ENCODE measurements at places on chromosomes 2 and 18. TPM values are rescaled to one million over a fixed set of nuclear protein-coding genes. Genes with fewer than 3 reads are reported as not detected.

The FBXO36 gene
- polyA plus RNA-seq = 0.63 TPM

The MOCOS gene
- 0.13 TPM for polyA plus RNA-seq

The LAMA1 gene
- polyA plus RNA-seq = not detected

The YPEL5 gene
- polyA plus RNA-seq = 194 TPM

The TWIST2 gene
- polyA plus RNA-seq = not detected

The ZNF532 gene
- polyA plus RNA-seq = 14.8 TPM

The CNPPD1 gene
- 151 TPM for polyA plus RNA-seq

The CCDC138 gene
- 8.6 TPM for polyA plus RNA-seq

The CSRNP3 gene
- not detected for polyA plus RNA-seq

The UGT1A5 gene
- polyA plus RNA-seq = not detected

The SGPP2 gene
- 3.1 TPM for polyA plus RNA-seq

The PID1 gene
- not detected for polyA plus RNA-seq

The GREB1 gene
- polyA plus RNA-seq = not detected

The IL1RL1 gene
- not detected for polyA plus RNA-seq

The L3MBTL4 gene
- 0.61 TPM for polyA plus RNA-seq

The KIAA1328 gene
- polyA plus RNA-seq = 12.6 TPM

The LOXL3 gene
- polyA plus RNA-seq = 0.74 TPM

The LINC00305 gene
- not detected for polyA plus RNA-seq

The GKN1 gene
- polyA plus RNA-seq = not detected

The AMER3 gene
- polyA plus RNA-seq = not detected

The TSHZ1 gene
- 3.5 TPM for polyA plus RNA-seq

The LDLRAD4 gene
- 5.1 TPM for polyA plus RNA-seq

The SOCS6 gene
- polyA plus RNA-seq = 0.25 TPM

The MROH2A gene
- not detected for polyA plus RNA-seq

The CYP27A1 gene
- polyA plus RNA-seq = 0.83 TPM

The PLA2R1 gene
- not detected for polyA plus RNA-seq

The SERPINB10 gene
- not detected for polyA plus RNA-seq

The INPP5D gene
- polyA plus RNA-seq = 220 TPM

The SATB2 gene
- polyA plus RNA-seq = not detected

The INHBB gene
- polyA plus RNA-seq = not detected

The CEP76 gene
- 8.5 TPM for polyA plus RNA-seq

The ATP5F1A gene
- polyA plus RNA-seq = 418 TPM

The LYG2 gene
- not detected for polyA plus RNA-seq

The TCF7L1 gene
- 1.0 TPM for polyA plus RNA-seq

The LCT gene
- polyA plus RNA-seq = not detected

The SLC30A3 gene
- polyA plus RNA-seq = not detected

The SP110 gene
- polyA plus RNA-seq = 273 TPM

The CCL20 gene
- not detected for polyA plus RNA-seq

The TMEM37 gene
- polyA plus RNA-seq = not detected

The CYTIP gene
- 83.6 TPM for polyA plus RNA-seq

The MAL gene
- 10.2 TPM for polyA plus RNA-seq

The MEP1B gene
- polyA plus RNA-seq = 0.35 TPM
